ENCODE measurements at places on chromosomes 16 and 17.

DNA sequence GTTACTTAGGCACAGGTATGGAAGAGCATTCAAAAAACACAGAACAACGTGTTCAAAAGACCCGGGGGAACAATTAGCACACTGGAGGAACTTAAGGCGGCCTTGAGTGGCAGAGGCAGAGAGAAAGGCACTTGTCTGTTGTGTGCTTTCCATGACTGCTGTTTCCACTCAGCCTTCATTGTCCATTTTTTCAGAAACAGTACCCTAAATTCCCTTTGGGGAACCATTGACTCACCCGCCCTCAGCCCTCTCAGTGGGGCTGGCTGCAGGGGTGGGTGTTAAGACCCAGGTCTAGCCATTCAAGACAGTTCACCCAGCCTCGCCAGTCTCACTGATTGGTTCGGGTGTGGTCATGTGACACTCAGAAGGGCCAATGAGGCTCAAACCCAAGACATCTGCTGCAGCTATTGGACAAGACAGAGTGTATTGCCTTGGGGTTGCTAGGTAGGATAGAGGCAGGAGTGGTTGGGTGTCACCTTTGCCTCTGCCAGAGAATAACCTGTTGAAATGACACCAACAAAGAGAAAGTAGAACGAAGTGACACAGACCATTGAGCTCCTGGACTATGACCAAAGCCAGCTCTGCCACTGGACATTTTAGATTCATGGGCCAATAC lies 19.6 kb upstream of the CEP20 start:
- peak; percentile 77 for DNase-seq

- peak; percentile 70 for DNase-seq
Measured at GRCh38 chr16:71542377-71542776, 16.2 kb downstream of the CHST4 start.

DNA sequence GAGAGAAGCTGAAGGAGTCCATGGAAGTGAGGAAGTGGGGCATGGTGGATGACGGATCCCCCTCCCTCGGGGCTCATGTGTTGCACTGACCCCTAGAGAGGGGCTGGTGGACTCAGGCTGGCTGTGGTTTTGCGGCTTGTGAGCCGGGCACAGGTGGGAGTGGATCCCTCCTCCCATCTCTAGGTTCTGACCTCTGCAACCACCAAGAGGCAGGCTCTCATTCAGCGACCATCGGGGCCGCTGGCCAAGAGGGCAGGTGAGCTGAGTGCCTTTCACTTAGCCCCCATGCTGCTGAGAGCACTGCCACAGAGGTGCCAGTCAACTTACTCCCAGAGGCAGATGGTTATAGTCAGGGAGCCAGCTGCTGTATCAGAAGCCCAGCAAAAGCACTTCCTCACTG lies 67.3 kb downstream of the SCNN1B start:
- no peak for DNase-seq

- no peak for DNase-seq
Measured at GRCh38 chr16:86585821-86586611, 7.7 kb downstream of the FOXL1 start.

- DNase-seq = no peak
Measured at GRCh38 chr17:4633643-4634042, 7.8 kb downstream of the ALOX15 start.

- DNase-seq = no peak
Measured at GRCh38 chr17:33595828-33596227, 302.7 kb upstream of the ASIC2 start.

- DNase-seq = no peak
Measured at GRCh38 chr17:2384439-2385127, 16.3 kb downstream of the MNT start.

GRCh38 chr16:30139583-30140481 lies 16.8 kb upstream of the MAPK3 start:
- no peak for DNase-seq

DNA sequence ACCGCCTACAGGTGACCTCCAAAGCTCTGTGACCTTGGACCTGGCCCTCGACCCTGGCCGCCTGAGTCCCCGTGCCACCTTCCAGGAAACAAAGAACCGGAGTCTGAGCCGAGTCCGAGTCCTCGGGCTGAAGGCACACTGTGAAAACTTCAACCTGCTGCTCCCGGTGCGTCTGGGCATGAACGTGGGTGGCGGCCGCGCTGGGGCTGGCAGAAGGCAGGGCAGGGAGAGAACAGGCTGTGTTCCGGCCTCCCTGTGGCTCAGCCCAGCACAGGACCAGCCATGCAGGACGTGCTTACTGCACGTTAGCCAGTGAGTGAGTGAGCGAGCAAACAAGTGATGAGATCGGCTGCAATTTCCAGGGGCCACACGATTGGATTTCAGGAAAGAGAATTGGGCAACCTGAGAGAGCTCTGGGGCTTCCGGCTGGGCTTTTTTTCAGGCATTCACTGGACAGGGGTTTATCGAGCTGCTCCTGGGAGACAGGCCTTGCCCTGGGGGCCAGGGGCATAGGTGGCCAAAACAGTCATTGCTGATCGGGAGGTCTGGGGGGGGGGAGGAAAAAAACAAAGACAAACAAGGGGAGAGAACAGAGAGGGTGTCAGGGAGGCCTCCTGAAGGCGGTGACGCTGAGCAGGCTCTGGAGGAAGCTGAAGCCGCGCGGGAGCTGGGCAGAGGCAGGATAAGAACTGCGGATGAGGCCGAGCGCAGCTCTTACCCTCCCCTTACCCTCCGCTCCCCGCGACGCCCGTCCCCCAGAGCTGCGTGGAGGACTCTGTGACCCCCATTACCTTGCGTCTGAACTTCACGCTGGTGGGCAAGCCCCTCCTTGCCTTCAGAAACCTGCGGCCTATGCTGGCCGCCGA lies 16.9 kb downstream of the ITGAX start:
- DNase-seq = no peak

GRCh38 chr16:83244057-83244456 lies 563.7 kb upstream of the HSBP1 start:
- no peak for DNase-seq

- DNase-seq = no peak
Measured at GRCh38 chr17:79355165-79355564, 255.7 kb downstream of the RBFOX3 start.

- DNase-seq = no peak
Measured at GRCh38 chr16:25897702-25898101, 205.9 kb downstream of the HS3ST4 start.
